ENCODE measurements at places on chromosomes 4 and X.

DNA sequence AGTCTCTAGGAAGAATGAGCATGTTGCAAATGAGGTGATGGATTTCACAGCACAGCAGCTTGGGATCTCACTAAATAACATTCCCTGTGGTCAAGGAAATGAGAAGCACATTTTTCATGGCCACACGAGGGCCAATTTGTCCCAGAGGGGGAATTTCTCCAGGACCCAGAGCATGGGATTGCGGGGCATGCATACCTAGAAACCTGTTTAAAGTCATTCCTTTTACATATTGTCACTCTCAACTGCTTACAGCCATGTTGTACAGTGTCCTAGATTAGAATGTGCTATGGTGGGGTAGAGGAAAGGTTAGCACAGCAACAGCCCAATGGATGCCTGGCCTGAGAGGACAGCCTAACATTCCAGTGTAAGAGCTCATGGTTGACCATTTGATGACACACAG, 37.4 kb upstream of the NLGN4X start:
- DNase-seq: no peak

DNA sequence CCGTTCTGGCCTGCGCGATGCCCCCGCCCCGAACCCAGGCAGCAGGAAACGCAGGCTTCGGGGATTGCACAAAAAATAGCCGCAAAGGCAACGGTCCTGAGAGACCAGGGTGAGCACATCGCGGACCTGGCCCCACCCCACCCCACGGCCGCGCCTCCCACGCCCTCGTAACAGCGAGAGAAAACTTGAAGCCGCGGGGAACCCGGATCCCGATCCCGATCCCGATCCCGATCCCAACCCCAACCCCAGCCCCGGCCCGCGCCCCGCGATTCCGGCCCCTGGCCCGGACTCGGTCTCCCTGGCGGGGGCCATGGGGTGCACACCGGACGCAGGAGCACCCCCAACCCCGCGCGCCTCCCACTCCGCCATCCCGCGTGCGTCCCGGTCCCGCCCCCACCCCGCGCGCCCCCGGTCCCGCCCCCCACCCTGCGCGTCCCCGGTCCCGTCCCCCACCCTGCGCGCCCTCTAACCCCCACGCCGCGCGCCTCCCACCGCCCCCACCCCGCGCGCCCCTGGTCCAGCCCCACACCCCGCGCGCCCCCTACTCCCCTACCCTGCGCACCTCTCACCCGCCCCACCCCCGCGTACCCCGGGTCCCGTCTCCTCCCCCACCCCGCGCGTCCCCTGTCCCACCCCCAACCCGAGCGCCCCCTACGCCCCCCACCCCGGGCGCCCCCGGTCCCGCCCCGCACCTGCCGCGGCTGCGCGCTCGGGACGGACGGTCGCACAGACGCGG, 29.0 kb downstream of the NOP14 start:
- peak; percentile 23 for DNase-seq

DNA sequence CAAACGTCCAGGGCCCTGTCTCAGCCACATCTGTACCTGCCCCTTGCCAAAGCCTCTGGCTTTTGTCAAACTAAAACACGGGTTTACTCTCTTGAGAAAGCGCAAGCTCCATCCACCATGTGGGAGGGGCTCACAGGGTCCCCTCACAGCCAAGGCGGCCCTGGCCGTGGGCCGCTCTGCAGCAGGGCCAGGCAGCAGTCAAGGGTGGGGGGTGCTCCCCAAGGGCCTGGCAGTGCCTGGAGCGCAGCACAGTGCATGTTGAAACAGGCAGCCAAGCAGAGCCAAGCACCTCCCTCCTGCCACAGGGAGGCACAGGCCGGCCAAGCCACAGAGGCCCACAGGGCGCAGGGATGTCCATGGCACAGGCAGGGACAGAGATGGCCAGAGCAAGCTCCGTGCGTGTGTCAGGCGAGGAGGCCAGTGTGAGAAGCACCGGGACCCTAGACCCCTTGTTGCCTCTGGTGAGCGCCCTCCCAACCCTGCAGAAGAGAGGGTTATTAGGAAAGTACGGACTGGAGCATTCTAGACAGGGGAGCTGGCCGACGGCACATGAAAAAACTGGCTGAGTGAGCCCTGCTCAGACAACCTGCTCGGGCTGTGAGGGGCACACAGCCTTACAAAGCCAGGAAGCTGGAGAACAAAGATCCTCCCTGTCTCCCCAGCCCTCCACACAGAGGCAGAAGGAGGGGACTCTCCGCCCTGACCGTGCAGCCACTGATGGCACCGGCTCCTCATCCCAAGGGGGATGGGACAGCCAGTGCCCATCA, 39.0 kb downstream of the FAM53A start:
- no peak for DNase-seq

- DNase-seq: no peak
Observed at GRCh38 chr4:113745711-113746110, 15.8 kb downstream of the CAMK2D start.

DNA sequence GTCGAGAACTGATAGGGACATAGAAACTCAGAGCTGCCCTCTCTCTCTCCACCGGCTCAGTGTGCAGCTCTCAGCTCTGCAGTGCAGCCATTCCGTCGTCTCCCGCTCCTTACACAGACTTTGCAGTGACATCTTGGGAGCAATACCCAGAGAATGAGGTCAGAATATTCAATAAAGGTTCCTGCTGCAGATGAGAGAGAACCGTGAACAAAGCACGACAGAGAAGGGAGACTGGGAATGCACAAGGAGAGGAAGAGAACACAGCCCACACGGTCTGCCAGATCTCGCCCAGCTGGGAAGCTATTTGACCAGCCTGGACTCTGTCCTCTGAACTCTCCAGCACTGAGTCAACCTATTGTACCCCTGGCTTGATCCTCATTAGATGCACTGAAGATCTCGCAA, 118.0 kb upstream of the PPARGC1A start:
- no peak for DNase-seq

DNA sequence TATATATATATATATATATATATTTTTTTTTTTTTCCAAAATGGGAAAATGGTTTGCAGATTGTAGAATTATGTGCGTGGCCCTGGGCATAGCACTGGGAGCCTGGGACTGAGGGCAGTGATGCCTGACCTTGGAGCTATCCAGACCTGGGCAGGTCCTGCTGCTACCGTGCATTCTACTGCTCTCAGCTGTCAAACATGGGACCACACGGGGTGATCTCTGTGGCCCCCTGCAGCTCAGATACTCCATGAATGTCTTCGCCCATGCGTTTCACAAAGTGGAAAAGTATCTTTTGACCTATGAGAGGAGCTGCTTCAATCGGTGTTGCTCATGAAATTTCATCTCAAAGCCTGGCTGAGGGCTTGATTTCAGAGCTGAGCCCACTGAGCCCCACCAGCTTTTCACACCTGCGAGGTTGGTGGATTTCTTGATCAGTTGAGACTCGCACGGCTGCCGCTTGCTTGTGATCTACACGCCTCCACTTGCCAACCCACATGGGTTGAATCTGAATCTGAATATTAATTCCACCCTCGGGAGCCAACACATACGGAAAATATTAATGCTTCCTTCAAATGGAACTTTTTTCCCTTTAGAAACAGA, 35.7 kb downstream of the ING2 start:
- no peak for DNase-seq

- DNase-seq: no peak
Observed at GRCh38 chr4:4492161-4492847, 49.5 kb downstream of the STX18 start.

DNA sequence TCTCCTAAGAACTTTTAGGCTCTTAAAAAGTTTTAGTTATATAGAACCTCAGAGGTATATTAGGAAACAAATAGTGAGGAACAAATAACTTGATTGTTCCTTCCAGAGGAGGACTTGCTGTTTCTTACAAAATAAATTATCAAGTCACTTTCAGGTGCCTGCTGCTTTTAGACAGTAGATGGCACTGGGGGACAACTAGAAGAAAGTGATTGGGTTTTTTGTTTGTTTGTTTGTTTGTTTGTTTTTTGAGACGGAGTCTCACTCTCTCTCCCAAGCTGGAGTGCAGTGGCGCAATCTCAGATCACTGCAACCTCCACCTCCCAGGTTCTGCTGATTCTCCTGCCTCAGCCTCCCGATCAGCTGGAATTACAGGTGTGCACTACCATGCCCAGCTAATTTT, 35.4 kb upstream of the CDKL5 start:
- DNase-seq: no peak

- no peak for DNase-seq
Observed at GRCh38 chr4:20159516-20159915, 92.2 kb upstream of the SLIT2 start.

DNA sequence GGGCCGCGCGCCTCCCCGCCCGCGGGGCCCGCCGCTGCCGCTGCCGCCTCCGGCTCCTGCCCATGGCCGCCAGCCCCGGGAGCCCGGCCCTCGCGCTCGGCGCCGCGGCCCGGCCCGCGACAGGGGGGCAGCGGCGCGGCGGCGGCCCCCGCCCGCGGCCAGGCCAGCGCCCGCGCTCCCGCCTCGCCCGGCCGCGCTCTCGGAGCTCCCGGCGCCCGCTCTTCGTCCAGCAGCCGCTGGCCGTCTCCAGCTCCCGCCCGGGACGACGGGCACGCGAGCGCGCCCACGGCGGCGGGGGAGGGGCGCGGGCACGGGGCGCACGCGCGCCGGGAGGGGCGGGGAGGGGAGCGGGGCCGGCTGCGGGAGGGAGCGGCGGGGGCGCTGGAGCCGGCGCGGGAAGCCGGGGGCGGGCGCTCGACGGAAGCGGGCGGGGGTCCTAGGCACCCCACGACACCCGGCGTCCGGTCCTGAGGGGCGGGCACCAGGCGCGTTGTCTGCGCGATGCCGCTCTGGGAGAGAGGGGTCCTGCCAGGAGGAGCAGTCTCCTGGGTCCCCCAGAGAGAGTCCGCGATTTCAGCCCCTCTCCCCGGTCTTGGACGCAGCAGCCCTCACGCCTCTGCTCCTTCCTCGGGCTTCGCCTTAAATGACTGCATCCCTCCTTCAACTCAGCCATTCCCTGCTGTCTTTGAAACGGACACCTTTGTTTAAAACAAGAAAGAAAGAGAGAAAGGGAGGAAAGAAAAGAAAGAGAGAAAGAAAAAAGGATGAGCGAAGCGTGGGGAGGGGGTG, 490 bp upstream of the PDZD4 start:
- no peak for DNase-seq

- no peak for DNase-seq
Observed at GRCh38 chr4:142386449-142386848, 459.7 kb downstream of the INPP4B start.

GRCh38 chr4:187286525-187286924, 562.9 kb upstream of the FAT1 start:
- no peak for DNase-seq

DNA sequence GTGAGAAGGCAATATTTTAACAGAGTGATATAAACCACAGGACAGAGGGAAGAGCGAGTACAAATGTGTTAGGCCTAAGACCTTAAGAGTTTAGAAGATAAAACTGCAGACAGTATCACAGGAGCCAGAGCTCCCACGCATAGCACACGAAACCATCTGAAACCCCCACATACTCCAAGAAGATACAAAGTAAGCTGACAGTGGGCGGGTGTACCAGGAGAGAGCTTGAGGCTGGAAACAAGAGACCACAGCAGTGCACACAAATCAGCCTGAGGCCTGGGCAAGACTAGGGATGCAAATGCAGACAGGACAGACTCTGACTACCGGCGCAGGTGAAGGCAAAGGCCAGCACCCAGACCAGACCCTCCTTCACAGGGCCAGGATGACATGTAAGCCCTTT, 54.1 kb upstream of the ARHGAP24 start:
- DNase-seq: no peak

- no peak for DNase-seq
Observed at GRCh38 chr4:30838331-30838730, 118.2 kb downstream of the PCDH7 start.

DNA sequence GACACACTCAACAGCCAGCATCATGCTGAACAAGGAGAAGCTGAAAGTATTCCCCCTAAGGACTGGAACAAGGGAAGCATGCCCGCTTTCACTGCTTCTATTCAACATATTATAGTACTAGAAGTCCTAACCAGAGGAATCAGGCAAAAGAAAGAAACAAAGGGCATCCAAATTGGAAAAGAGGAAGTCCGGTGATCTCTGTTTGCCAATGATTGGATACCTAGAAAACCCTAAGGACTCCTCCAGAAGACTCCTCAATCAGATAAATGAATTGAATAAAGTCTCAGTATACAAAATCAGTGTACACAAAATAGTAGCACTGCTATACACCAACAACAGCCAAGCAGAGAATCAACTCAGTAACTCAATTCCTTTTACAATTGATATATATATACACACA, 44.8 kb downstream of the ARFIP1 start:
- no peak for DNase-seq

GRCh38 chrX:153333266-153333665, 687 bp upstream of the ZNF275 start:
- no peak for DNase-seq
